ENCODE measurements at places on chromosomes 6 and 20.

DNA sequence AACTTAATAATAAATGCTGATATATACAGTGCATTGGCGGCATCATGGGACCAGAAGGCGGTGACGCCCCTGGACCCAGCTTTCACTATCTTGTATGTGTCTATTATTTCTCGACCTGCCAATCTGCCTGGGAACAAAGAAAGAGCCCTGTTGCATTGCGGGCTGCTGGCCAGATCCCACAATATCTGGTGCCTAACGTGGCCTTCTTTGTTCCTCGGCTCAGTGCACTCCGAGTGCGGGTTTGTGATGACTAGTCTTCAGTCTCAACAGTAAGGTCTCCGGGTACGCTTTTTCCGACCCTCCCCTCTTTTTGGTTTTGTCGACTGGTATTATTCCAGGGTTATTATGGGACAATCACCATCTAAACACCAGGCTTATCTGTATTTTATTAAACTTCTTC, 291.5 kb downstream of the TBC1D32 start:
- no peak for DNase-seq

DNA sequence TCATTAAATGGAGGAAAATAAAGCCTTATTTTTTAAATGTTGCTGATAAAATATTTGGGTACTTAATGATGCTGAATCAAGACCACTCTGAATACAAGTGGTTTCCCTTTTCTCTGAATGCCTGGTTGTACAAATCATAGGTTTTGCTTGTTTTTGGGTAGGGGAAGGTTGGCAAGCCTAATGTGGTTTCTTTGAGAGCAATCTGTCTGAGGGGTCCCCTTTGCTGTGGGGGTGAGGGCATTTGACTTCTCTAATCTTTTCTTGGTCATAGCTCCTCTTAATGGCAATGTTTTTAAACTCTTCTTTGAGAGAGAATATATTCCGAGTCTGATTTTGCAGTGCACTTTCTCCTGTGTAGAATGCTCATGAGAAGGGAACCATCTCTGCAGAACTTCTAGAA, 99.2 kb downstream of the SOX4 start:
- DNase-seq, result no peak

DNA sequence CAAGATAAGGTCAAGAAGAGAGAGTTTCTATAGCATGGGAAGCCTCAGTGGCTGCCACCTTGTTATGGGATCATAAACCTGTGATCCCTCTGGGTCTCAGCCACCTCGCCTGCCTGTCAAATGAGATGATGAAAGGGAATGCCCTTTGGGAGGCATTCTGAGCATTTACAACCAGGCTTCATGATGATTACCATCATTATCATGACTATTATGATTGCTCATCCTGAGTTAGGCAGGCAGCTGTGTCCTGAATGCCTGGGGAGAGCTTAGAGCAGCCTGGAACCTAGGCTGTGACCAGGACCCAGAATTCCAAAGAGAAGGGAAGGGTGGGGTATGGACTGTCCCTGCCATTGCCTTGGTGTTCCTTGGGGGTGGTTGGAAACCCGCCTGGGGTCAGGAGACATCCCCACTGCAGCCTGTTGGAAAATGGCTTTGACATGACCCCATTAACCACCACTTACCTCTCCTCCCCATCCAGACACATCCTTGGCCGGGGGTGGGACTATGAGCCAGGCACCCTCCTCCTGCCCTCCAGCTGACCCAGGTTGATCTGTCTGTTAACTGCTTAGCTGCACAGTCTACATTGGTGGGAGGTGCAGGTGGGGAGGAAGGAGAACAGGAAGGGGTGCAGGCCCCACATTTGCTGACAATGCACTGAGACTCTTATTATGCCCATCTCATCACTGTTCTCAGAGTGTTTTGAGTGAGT, 51.9 kb downstream of the LRFN2 start:
- no peak for DNase-seq

DNA sequence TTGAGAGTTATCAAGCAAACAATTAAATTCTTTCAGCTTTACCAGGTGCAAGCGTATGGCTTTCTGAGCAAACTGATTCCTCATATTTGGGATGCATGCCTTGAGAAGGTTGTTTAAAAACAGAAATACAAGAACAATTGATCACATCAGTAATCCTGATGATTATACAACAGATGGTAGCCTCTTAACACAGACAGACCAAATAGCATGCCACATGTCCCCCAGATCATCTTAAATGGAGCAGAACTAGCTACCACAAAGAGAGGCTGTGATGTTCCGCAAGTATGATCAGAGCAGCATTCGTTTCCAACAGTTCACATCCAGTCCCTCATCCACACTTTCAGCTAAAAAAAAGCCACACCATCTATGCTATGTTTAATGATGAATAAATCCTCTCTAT, 246.2 kb upstream of the NRSN1 start:
- no peak for DNase-seq

DNA sequence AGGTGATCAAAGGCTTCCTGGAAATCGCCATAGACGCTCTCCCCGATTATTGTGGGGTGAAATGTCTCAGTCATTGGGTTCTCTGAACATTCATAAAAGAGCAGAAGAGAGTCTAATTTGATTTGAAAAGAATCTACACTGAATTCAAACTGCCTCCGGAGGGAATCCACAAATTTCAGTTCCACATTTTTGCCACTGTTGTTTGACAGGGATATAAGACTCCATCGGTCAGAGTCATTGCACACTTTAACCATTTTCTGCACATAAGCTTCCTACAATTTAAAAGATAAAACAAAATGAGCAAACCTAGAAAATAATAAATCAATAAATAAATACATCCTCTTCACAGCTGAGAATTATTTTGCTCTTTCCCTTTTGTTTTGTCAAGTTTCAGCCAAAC, 2.3 kb downstream of the TENT5A start:
- DNase-seq, result no peak

DNA sequence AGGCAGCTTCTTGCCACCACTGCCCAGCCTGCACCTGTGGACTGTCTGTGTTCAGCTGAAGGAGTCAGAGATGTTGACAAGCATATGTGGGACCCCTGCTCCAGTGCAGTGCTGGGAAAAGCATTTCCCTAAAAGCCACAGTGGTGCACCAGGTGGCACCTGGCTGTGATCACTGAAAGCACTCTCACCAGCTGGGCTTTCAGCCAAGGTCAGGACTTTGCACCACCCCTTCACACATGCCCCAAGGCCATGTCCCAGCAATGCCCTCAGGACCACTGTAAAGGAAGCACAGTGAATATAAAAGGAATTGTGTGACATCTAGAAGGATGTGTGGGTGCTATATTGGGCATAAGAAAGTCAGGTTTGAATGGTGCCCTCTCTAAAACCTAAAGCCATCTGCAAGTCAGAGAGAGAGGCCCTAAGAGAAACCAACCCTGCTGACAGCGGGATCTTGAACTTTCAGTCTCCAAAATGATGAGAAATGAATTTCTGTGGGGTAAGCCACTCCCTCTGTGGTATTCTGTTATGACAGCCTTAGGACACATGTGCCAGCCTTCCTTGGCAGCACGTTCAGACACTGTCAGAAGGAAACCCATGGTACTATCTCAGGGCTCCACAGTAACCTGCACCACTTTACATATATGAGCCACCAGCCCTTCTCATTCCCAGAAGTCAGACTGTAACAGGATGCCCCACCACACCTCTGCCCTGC, 30.7 kb downstream of the CBLN4 start:
- no peak for DNase-seq

DNA sequence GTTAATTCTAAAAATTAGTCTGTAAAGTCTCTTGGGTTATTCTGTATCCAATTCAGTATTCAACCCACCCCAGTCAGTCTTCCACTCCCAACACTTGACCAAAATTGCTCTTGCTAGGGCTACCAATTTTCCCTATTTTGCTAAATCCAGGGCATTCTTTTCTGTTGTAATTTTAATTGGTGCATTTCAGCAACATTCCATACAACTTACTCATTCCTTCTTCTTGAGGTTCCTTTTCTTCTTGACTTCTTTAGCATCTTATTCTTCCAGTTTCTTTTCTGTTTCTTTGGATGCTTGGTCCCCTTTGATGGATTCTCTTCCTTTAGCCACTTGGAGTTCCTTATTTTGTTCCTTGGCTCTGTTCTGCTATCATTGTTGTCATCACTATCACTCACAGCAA, 11.2 kb upstream of the GRM1 start:
- no peak for DNase-seq

- DNase-seq, result no peak
Observed at GRCh38 chr20:61497029-61497627, 245.1 kb downstream of the CDH4 start.

DNA sequence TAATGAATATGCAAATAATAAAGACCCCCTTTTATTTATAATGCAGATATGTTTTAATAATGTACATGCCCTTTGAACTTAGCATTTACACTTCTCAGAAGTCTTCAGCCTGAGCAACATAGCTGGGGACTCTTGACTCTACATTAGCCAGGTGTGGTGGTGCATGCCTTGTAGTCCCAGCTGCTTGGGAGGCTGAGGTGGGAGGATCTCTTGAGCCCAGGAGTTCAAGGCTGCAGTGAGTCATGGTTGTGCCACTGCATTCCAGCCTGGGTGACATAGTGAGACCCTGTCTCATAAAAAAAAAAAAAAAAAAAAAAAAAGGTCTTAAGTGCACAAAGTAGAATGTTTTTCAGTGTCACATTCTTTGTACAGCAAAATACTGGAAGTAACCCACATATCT, 17.3 kb upstream of the MAPK13 start:
- no peak for DNase-seq

DNA sequence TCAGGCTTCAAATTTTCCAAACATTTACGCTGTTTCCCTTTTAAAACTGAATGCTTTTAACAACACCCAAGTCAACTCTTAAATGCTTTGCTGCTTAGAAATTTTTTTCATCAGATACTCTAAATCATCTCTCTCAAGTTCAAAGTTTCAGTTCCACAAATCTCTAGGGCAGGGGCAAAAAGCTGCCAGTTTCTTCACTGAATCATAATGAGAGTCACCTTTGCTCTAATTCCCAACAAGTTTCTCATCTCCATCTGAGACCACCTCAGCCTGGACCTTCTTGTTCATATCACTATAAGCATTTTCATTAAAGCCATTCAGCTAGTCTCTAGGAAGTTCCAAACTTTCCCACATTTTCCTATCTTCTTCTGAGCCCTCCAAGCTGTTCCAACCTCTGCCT, 69.1 kb downstream of the RNF217 start:
- no peak for DNase-seq

- DNase-seq, result no peak
Observed at GRCh38 chr6:143505111-143505510, 6.4 kb downstream of the FUCA2 start.

DNA sequence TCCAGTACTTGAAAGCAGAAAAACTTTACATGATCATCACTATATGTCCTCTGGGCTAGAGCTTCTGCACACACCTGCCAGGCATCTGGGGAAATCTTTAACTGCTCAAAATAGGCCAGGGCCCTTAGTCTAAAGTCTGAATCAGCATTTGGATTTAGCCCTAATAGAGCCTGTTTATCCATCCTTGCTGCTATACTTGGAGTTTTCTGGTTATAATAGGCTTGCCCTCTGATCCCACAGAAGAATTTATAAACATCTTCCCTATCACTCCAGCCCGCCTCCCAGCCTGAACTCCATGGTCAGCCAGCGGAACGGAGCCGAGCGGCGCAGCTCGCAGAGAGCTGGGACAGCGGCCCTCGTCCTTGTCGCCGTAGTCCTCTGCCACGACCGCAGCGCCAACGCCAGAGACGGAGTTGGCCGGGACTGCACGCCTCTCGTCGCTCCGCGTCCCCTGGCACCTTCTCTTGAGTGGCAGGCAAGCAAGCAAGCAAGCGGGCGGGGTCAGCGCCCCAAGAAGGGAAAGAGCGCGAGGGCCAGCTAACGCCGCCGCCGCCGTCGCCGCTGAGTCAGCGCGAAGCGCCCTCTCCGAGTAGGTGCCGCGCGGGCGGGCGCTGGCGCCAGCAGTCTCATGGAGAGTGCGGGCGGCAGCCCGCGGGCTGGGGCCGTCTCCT, 25.4 kb upstream of the ASIP start:
- DNase-seq, result no peak

- no peak for DNase-seq
Observed at GRCh38 chr6:169937389-169938261, 186.2 kb downstream of the ERMARD start.

- DNase-seq, result no peak
Observed at GRCh38 chr6:161301338-161301737, 27.5 kb upstream of the AGPAT4 start.

- DNase-seq, result no peak
Observed at GRCh38 chr20:48901326-48901725, 20.2 kb upstream of the ARFGEF2 start.

Measured in Panc1 (cell line).